Ovary (tissue), 10 donors: ENCODE measurements at places on chromosomes 11 and 22. TPM values are rescaled to one million over a fixed set of nuclear protein-coding genes. Genes with fewer than 3 reads are reported as not detected.
A peak's percentile ranks its signal among the peaks of the same experiment; 100 is the strongest.

GRCh38 chr22:36577019-36577418, 48.1 kb upstream of the EIF3D start:
- no peak for DNase-seq

DNA sequence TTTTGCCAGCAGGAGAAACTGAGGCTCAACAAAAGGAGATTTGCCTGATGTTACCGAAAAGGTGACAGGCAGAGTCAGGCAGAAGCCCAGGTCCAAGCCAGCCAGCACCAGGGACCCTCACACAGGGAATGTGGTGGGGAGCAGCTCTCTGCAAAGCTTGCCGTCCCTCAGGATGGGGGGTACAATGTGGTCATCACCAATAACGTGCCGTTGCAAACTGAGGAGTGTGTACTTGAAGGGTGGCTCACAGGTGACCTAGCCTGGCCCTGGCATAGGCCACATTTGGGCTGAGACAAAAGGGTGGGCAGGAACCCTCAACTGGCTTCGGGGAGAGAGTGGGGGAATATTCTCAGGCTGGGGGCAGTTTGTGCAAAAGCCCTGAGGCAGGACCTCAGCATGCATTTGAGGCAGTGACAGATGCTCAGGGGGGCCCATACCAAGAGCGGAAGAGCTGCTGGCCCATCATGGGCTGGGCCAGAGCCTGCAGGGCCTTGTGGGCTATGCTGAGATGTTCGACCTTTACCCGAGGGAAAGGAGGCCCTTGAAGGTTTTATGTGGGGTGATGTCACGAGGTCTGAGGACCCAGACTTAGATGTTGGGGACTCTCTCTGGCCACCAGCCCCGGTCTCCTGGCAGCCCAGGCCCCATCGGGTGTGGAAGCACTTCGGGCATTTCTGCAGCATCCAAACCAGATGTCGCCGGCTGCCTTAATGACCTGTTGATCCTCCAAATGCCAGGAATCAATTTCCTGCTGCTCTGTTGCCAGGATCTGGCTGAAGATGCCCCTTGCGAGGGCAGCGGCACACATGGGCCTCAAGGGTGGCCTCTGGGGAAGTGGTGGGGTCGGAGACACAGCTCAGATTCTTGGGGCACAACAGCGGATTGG, 57.4 kb upstream of the SHISAL1 start:
- DNase-seq = no peak

- DNase-seq = no peak
Observed at GRCh38 chr11:1947592-1948237, 583 bp downstream of the MRPL23 start.

DNA sequence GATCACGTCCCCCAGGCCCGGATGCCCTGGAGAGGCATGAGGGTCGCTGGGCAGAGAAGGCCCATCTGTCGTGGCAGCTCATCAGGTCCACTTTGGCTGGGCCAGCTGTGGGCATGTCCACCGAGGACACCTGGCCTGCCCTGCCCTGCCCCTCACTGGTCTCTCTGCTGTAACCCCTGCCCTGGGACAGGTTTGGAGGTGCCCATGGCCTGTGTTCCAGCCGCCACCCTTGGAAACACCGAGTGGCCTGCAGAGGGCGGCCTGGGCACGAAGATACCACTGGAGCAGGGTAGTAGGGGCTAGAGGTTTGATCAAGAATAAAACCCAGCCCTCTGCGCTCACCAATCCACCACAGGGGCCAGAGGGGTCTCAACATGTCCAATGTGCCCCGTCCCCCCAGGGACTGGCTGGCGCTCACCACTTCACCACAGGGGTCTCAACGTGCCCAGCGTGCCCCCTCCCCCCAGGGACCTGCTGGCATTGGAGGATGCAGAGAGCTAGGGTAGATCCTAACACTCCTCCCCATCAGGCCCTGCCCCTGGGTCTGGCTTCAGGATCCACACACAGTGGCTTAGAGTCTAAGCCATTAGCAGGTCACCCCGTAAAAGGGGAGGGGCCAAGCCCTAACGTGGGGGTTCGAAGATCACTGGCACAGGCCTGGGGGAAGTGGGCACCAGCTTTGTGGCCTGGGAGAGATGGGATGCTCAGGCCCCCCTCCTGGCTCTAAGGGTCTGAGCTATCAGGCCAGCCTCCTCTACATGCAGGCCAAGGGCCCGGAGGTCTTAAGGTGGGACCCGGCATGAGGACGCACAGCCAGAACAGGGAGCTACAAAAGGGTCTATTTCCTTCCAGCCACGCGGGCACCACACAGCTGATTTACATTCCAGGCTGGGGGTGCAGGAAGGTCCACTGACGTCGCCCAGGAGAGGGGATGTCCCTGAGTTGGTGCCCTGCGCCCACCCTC, 1.3 kb upstream of the HDAC10 start:
- peak; percentile 77 for DNase-seq

DNA sequence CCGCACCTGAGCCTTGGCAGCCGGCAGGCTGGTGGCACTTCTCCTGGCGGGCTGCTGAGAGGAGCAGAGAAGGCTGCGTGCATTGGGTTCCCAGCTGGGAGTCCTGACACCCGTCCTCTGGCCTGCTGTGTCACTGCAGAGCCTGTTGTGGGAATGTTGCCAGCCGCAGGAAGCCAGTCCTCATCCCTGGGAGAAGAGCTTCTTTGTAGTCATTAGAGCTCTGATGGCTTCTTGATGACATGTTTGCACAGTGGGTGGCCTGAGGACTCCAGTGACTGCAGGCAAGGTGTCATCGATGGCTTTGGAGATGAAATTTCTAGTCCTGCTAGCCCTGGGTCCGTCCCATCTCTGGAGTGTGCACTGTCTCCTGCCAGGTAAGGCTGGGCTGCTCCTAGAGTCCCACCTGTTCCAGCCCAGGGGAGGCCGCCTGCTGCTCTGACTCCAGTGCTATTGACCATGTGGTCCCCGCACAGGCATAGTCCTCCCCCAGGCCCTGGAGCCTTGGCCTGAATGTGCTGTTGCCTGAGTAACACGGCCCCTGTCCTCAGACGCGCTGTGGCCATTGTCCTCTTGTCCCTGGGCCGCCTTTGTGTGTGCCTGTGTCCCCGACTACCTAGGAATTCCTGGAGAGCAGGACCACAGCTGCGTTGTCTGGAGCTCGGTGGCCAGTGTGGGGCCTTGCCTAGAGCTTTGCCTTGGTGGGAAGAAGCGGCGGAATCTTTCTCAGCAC, 129.2 kb downstream of the CACNA1I start:
- no peak for DNase-seq

GRCh38 chr11:78140392-78141077, 1.1 kb upstream of the ALG8 start:
- DNase-seq = no peak

DNA sequence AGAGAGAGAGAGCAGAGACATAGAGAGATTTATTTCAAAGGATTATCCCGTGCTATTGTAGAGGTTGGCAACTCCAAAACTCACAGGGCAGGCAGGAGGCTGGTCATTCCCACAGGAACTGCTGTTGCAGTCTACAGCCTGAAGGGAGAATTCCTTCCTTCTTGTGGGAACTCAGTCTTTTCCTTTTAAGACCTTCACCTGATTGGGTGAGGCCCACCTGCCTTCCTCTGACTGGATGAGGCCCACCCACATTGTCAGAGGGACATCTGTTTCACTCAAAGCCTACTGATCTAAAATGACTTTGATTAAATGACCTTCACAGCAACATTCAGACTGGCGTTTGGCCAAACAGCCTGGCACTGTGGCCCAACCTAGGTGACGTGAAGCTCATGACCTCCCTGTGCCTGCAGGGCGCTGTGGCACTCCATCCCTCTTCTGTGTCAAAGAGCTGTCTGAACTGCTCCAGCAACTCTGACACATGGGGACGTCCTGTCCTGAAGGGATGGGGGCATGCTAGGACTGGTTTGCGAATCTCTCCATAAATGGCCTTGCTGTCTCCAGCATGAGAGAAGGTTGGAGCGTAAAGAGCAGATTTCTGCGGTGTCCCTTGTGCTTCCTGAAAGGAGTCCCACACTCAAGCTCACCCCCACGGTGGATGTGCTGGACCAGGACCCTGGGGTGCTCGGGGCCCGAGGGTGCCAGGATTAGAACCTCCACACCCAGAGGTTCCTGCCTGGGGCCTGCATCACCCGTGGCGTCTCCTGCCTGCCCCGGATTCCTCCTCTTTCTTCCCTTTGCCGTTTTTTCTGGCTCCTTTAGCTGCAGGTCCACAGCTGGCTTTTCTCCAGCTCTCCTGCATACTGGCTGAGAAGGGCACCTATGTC, 20.7 kb downstream of the KRTAP5-5 start:
- no peak for DNase-seq

GRCh38 chr22:35133702-35134380, 67.9 kb downstream of the ISX start:
- no peak for DNase-seq

DNA sequence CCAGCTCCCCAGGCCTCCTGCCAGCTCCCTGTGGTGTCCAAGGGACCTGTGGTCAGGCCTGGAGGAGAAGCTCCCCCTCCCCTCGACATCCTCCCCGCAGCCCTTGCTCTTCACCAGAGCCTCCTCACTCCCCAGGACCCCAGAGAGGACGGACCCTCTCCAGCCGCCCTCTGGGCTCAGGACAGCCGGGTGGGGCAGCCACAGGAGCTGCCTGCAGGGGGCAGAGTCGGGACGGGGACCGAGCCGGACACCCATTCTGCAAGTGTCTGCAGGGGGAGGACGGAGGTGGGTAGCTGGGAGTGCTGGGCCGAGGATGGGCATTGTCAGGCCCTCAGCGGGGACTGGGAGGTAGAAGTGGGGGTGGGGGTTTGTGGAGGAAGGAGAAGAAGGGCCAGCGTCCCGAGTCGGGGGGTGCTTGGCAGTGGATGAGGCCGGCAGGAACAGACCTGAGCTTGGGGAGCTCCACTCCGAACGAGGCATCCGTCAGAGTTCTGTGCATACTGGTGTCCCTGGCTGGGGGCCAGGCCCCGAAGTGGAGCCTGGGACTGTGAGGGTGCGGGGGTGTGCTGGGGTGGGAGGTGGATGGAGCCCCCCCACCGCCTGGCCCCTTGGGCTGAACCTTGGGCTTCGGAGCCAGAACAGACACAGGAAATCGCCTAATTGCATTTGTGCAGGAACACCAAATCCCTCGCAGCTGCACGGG, 15.2 kb downstream of the PRR33 start:
- DNase-seq = peak; percentile 47

DNA sequence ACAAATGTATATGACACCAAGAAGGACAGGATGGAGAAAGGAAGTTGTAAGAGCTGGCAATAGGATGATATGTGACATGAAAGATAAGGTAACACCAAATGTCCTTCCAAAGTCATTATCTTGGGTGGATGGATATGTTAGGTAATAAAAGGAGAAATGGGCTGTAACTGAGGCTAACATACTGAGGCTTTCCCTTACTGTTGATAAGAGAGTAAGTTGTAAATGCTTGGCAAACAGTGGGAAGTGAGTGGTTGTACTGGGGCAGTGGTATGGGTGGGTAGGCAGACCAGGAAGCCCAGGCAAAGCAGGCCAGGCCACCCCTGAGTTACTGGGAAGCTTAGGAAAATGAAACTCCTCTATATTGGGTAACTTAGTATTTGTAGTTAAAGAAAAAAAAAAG, 73.7 kb downstream of the ARHGAP42 start:
- no peak for DNase-seq

GRCh38 chr22:24445481-24446259, 18.3 kb downstream of the ADORA2A start:
- no peak for DNase-seq

- DNase-seq = peak; percentile 66
Observed at GRCh38 chr22:43411869-43412807, at the start of gene MPPED1. MPPED1 (plus strand) TSS chr22:43412014; CDS start chr22:43424986, 12,972 bp downstream.

- no peak for DNase-seq
Observed at GRCh38 chr11:103051151-103051801, 40.7 kb downstream of the DCUN1D5 start.

- no peak for DNase-seq
Observed at GRCh38 chr22:37043209-37043827, 8.2 kb upstream of the KCTD17 start.

HBB gene
- 393 TPM for total RNA-seq

GGTLC2 gene
- not detected for total RNA-seq

RAG2 gene
- total RNA-seq = not detected
